Stimulated activated naive CD8-positive, alpha-beta T cell treated with anti-CD3 and anti-CD28 coated beads, Interleukin-15, Interleukin-2, amounts not matched to agents 100 U/mL and 50 U/mL, for 24 hours (primary cell): ENCODE measurements at places on chromosomes 7 and 10.

- no peak for DNase-seq
Measured at GRCh38 chr10:20616918-20617810, 279.9 kb downstream of the NEBL start.

- DNase-seq = no peak
Measured at GRCh38 chr10:70433581-70434280, 7.8 kb downstream of the NODAL start.

GRCh38 chr7:40579401-40579800, 444.6 kb downstream of the SUGCT start:
- no peak for DNase-seq

DNA sequence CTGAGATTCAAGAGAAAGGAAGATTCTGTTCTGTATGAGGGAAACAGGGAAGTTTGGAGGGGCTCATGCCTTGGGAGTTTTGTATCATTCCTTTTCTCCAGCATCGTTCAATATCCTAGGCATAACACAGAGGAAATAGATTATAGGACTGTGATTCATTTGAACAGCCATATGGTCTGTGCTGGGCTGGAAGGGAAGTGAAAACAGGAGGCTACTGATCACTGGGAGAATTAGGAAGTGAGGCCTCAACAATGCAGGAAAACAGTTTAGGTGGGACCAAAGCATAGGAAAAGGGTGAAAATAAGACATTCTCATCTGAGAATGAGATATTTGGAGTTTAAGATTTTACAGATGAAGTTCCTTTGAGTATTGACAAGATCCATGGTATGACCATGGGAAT, 70.7 kb upstream of the MKX start:
- DNase-seq = no peak

DNA sequence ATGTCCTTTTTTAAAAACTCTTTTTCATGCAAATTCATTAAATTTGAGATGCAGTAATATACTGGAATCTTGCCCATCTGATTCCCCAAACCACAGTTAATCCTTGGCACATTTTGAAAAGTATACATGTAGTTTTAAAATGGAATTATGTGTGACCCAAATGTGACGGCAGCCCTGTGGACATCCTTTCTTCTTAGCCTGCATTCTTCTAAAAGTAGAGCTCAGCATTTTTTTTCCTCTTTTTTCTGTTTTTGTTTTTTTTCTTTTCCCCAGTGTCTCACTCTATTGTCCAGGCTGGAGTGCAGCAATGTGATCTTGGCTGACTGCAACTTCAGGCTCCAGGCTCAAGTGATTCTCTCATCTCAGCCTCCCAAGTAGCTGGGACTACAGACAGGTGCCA, 338.9 kb downstream of the GALNT17 start:
- no peak for DNase-seq

DNA sequence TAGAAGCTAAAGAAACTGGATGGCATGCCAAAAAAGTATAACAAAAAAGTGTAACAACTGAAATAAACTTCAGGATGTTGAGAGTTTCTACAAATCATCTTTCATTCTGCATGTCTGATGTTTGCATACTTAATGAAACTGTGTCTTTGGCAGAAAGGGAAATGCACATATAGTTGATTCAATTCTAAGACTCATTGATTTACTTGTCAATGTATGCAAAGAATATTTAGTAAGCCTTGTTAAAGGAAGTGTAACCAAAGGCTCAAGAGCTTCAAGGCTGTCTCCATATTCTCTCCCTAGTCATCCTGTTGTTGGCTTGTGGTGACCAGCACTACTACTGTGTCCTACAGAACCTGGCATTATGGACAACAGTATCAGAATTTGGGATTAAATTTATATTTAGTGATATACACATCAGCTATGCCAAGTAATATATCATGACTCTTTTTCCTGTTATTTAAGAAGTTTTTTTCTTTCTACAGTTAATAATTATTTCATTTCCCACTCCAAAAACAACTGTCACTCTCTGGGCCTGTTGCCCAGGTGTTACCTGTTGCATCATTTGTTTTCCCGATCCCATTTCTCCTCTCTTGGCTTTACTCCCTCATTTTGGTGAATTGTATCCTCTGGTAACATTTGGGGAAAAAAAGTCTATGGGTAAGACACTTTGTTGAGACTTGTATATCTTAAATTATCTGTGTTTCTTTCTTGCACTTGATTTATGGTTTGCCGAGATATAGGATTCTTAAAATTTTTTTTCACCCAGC, 226.6 kb upstream of the BMPER start:
- DNase-seq = no peak

- no peak for DNase-seq
Measured at GRCh38 chr10:100340948-100341847, 5.8 kb upstream of the SCD start.

DNA sequence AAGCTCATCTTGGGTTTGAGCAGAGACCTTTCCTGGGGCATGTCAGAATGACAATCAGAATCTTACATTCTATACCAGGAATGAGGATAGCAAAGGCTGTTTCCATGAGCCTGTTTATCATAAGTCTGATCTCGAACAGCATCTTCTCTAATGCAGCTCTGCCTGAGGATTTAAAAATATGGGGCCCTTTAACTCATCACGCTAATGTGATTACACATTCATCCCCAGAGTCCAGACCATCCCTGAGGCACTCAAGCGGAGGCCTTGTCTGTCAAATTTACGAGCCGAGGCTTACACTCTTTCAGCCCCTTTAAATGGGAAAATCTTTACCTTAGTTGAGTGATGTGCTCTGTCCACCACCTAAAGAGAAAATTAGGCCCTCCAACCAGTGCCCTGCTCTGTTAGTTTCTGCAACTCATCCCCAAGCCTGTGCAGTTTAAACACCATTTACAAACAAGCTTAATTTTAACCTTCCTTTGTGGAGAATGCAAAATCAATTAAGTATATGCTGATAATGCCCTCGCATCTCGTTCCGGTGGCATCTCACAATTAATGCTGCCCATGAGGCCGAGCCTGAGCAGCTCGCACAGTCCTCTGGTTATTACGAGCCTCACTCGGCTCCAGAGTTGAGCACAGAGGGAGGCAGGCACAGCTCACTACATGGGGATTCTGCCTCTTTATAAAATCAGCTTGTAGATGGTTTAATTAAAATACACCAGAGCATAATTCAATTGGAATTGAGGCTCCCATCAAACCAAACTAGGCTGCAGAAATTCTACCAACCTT, 16.0 kb downstream of the CHST15 start:
- no peak for DNase-seq

DNA sequence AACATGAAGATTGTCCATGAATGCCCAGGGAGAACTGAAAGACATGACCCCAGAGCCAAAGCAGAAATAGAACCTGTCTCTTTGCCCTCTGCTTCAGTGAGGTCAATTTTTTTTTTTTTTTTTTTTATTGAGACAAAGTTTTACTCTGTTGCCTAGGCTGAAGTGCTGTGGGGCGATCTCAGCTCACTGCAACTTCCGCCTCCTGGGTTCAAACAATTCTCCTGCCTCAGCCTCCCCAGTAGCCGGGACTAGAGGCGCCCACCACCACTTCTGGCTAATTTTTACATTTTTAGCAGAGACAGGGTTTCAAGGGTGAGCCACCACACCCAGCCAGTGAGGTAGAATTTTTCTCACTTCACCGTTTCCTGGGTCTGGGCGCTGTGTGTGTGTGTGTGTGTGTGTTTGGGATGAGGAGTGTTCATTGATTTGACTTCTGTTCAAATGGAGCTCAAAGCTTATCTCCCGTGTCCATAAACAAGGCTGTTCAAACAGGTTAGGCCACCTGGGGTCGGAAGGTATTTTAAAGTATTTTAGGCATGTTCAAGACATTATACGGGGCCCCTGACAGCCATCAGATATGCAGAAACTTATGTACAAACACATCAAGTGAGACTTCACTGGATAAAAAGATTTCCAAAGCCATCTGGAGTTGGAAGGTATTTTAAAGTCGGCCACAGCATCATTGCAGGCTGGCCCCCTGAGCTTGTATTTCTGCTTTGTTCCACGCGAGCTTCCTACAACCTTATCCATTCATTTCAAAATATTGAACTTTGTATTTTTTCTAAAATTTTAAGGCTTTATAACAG, 93.8 kb downstream of the MAP3K8 start:
- DNase-seq = no peak

- DNase-seq = peak; percentile 12
Measured at GRCh38 chr7:111561654-111561903, 713 bp downstream of the IMMP2L start.

- DNase-seq = no peak
Measured at GRCh38 chr7:16719699-16720098, 33.9 kb upstream of the TSPAN13 start.

DNA sequence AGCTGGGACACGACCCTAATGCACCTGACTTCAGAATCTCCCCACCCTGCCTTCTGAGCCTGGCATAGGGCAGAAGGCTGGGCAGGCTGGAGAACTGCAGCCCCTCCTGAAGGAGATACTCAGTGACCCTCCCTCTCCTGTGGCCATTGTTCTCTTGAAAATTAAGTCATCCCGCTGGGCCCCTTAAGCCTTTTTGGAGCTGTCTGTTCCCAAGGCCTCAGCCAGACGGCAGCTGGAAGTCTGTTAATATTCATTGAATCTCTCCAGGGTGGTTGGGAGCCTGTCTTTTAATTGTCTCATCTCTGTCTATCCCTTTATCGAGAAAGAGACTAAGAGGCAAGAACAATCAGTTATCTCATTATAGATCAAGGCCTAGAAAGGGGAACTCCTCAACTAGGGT, 118.1 kb upstream of the PCBD1 start:
- no peak for DNase-seq

DNA sequence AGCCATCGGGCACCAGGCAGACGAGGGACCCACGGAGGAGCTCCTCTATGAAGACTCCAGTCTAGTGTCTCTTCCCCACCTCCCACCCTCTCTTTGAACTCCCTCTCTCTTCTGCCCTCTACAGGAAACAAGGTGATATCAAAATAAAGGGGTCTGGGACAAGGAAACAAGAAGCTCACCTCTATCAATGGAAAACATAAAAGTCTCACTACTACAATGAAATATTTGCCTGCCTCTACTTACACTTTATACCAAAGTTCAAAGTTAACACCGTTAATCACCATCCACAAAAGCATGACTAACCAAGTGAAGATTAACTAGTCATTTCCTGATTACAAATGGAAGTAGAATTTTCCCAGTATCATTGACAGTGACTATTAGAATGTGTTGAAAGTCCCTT, 82.2 kb downstream of the PARD3 start:
- no peak for DNase-seq

DNA sequence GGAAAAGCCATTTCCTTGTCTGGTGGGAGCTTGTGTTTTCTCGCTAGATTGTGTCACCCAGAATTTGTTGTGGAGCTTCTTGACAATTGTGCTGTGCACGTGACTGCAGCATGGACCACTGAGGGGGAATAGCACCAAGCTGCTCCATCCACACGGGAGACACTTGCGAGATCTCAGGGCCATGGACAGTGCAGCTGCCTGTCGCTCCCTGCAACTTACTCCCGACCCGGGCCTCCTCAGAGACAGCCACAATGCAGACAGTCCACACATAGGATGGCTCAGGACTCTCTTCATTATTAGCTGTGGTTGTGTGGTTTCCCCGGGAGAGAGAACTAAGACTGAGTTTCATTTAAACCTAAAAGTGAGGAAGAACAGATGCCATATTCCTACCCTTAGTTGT, 673.2 kb upstream of the GALNT17 start:
- no peak for DNase-seq

- DNase-seq = no peak
Measured at GRCh38 chr7:142957723-142958122, 4.4 kb downstream of the KEL start.

- no peak for DNase-seq
Measured at GRCh38 chr10:120460776-120461175, 3.7 kb downstream of the PLPP4 start.

- no peak for DNase-seq
Measured at GRCh38 chr10:117884592-117884991, 162.1 kb downstream of the RAB11FIP2 start.

DNA sequence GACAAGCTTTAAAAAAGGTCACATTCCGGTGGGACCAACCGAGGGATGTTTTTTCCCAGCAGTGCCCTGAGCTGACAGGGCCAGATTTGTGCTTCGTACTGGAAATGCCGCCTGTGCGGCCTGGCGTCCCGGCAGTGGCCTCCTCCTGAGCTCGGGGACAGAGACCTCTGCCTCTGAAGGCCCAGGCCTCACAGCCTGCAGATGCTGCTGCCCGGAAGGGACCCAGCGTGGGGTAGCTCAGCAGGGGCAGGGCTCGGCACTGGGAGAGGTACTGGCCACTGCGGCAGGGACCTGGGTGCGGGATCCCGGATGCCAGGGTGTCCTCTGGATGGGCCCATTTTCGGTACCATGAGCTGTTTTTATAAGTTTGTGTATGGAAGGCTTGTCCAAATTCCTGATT, 52.4 kb upstream of the CFAP46 start:
- no peak for DNase-seq

GRCh38 chr10:133277993-133278576, 1.4 kb upstream of the ADAM8 start:
- no peak for DNase-seq

DNA sequence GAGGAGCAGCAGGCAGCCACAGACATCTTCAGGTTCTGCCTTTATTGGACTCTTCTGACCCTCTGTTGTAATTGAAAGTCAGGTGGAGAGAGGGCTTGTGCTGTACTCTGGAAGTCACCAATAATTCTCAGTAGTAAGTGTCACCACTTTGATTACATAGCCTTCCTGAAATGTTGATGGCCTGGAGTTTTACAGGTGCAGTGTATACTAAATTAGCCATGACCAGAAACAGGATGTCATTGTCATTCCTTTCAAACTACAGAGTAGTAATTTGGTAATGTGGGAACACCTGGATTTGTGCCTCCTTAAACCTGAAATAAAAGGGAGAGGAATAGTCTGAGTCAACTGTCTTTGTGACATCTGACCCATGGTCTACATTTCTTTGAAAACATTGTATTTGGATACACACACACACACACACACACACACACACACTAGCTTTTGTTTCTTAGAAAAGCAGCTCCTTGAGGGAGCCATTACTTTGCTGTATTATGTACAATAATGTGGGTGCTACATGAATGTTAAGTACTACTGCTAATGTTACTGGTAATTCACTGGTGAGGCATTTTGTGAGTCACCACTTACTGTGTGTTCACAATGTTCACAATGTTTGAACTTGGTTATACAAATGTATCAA, 19.6 kb downstream of the ARL4A start:
- DNase-seq = no peak

GRCh38 chr7:957418-958220, 3.1 kb upstream of the ADAP1 start:
- DNase-seq = no peak

GRCh38 chr10:44363716-44364115, 21.2 kb downstream of the CXCL12 start:
- DNase-seq = no peak

GRCh38 chr10:132833421-132834111, 47.6 kb upstream of the NKX6-2 start:
- no peak for DNase-seq
